ENCODE measurements at places on chromosomes 2 and 18.
A peak's percentile ranks its signal among the peaks of the same experiment; 100 is the strongest.

DNA sequence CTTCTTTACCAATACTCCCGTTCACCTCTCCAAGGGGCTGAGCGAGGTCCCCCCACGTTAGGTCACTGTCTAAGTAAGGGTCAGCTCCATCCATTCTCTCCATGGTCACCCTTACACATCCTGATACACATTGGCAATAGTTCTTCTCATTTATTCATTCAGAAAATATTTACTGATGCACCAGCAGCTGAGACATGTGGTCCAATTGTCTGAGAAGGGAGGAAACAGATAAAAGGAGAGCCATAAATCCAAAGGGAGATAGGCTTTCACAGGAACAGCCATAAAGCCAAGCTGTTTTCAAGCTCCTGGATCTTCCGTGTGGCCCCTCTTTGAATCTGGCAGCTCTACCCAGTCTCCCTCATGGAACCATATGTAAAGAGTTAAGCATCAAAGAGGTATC is 121.2 kb downstream of the TXNL1 start:
- DNase-seq = no peak

- no peak for DNase-seq
These were observed 1341.3 kb upstream of the PIK3C3 start for GRCh38 chr18:40613721-40614120.

DNA sequence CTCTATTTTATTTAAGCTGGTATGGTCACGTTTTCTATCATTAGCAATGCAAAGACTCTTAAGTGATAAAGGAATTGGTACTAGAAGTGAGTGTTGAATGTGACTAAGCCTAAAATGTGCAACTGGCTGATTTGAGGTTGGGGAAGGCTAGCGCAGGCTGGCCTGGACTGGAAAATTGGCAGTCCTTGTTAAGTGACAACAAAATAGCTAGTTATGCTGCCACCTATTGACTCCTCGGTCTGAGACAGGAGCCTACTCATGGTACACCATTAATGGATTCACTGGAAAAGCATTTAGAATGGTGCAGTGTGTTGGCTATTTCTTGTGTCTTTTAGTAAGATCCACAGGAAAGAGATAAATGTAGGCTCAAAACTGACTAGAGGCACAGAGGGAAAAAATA is 5.7 kb upstream of the WIPF1 start:
- peak; percentile 3 for DNase-seq

DNA sequence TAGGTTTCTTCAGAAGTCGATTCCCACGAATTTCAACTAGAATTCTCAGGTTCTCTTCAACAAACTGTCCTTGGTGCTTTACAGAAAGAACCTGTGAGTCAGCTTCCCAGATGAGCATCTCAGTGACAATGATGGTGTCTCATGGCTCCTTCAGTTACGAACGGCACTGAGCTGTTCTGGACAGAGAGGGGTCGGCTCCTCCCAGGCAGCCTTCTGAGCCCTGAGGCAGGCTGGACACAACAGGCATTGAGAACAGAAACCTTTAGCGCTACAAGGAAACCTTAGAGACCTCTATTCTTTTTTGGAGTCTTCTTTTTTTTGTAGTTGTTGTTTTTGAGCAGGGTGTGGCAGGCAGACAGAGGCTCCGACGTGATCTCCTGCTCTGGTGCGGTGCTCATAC is 35.1 kb upstream of the ALKAL2 start:
- DNase-seq = no peak

DNA sequence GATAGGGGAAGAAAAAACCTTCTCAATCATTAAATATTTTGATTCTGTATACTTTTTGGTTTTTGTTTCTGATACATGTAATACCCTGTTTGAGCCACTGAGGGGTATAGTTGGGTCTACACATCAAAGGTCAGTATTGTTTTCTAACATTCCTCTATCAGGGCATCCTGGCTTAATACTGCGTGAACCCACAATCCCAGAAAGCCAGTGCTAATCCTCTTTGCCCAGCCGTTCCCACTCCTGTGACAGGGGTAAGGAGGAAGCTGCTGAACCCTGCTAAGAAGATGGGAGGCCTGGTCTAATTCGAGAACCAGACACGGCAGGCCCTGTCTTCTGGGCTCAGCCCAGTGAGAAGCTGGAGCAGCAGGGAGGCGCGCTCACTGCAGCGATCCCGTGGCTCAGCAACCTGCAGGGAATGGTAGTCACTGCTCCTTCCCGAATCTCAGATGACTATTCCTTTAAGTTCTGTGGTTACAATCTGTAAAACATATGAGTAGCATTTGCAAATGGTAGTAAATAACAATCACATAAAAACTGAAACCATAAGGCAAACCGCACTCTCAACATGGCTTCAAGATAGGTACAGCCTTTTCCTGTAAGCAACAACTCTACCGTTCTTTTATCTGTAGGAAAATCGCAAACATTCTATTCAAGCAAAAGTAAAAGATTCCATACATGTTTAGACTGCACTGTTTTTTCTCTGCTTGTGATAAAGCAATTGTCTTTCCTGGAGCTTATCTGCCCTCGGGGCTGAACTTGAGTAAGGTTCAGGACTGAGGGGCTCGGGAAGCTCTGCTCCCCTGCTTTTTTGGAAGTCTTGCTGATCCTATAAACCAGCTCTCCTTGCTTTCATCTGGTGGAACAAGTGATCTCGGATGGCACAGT is 87.0 kb downstream of the EPB41L3 start:
- DNase-seq = no peak

DNA sequence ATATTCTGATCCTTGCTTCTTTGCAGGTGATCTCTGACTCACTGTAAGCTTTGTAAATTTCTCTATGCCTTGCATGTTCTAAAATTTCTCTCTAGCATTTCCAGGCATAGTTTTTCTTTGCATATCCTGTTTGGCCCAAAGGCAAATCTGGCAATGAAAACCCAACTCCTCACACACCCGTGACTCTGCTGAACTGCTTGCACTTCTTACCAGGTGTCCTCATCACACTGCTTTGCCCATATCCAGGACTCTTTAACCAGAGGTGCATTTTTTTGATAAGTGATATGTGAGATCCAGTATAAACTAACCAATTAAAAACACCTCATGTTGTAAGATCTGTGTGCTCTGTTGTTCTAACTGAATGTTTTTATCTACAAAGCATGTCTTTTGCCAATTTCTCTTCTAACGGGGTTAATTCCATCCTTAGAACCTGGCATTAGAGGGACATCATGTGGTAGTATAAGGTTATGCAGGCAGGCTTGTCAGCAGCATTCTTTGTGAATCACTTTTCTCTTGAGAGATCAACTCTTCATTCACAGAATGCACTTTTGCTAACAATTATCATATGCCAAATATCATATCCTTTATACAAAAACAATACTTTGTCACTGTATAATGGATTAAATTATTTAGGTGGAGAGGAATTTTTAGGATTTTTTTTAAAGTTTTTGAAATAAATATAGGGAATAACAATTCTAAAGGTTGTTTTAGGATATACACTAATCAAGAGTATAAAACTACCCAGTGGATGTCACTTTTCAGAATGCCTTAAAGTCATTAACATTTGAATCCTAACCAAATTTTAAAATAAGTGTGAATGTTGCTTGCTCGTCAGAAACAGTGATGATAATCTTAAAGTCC is 20.8 kb upstream of the TMX3 start:
- peak; percentile 2 for DNase-seq

All from NCI-H1417 (cell line).